ENCODE measurements at places on chromosomes 6 and 20.

GRCh38 chr6:157763129-157763903 is 59.7 kb upstream of the SNX9 start:
- DNase-seq: peak; percentile 34

GRCh38 chr20:62678553-62678952 is 30.1 kb upstream of the NTSR1 start:
- DNase-seq: no peak

DNA sequence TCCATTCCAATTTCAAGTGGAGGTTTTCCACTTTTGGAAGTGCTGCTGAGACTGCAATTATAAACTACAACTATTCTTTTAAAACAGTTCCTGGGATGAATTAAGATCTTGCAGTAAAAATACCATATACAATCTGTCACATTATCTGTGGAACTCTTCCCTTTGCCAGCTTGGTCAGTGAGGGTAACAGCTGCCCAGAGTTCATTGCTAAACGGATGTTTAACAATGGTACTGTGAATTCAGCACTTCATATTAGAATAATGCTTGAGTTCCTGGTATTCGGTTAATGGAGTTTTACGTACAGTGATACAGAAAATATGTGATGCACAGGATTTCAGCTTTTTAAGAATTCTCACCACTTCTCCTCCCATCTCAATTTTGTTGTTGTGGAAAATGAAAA is 51.5 kb downstream of the KCNS1 start:
- no peak for DNase-seq

GRCh38 chr6:154071711-154072110 is 32.7 kb downstream of the OPRM1 start:
- DNase-seq: no peak

GRCh38 chr6:41779336-41779735 is 364 bp downstream of the FRS3 start:
- no peak for DNase-seq
